ENCODE measurements at places on chromosomes 16 and 17.

GRCh38 chr17:48062273-48062672 lies 14.1 kb downstream of the NFE2L1 start:
- DNase-seq = peak; percentile 22

- DNase-seq = no peak
These were observed 298.3 kb downstream of the CDH11 start for GRCh38 chr16:64823481-64824075.

- DNase-seq = no peak
These were observed 16.6 kb upstream of the CCL8 start for GRCh38 chr17:34302636-34303035.

DNA sequence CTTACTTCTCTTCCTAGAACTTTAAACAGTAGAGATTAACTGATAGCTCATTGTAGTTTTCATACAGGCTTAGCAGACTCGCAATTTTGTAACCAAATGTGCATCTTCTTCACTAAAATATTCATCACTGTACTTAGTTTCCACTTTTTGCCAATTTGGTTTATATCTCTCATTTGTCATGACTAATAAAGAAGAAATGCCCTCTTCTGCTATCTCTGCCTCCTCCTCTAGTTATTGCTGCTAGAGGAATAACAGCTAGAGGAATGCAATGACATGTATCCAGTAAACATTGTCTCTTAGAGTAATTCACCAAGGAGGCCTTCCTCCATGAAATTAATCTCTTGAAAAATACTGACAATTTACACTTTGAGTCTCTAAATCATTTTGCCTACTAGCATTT lies 115.5 kb upstream of the COX10 start:
- no peak for DNase-seq

DNA sequence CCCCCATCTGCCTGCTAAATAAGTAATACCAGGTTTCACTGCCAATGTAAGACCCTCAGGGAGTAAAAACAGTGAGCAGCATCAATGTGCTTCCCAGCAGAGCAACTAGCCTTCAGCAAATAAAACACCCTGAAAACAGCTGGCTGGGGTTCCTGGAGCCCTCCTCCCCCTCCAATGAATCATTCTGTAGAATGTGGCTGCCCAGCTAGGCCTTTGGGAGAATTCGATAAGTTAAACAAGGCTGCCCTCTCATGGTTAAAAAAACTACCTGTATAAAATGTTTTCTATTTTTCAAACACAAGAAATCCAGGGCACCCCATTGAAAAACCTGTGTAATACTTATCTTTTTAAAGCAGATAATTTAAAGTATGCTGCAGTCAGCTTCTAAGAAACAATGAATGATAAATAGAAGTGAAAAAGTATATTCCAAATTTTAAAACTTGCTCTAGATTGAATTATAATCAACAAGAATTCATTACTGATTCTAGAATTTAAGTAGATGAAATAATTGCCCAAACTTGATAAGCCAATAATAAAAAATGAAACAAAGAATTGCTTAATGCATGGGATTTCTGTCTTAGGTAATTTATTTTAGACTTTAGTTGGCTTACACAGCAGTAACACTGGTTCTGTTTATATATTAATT lies 9.4 kb upstream of the TOM1L1 start:
- DNase-seq = no peak

- no peak for DNase-seq
These were observed 8.3 kb upstream of the CHD3 start for GRCh38 chr17:7880076-7880868.

Measured in spleen (tissue), 13 donors.